T-helper 1 cell treated with Interleukin-12 subunit alpha and Interleukin-12 subunit beta and Interleukin-4 antibody, amounts not matched to agents 30 ng/mL and 1 ng/mL, for 36 hours (primary cell): ENCODE measurements at places on chromosomes 13 and 19. TPM values are rescaled to one million over a fixed set of nuclear protein-coding genes. Genes with fewer than 3 reads are reported as not detected.

C13orf46 gene
- total RNA-seq, result 6.5 and 6.6 TPM in 2 replicates

DCT gene
- 0.20 and 0.61 TPM in 2 replicates for total RNA-seq

HIF3A gene
- total RNA-seq, result not detected in 2 replicates

AMER2 gene
- total RNA-seq, result not detected in 2 replicates

CYP4F12 gene
- total RNA-seq, result not detected in 2 replicates
